ENCODE measurements at places on chromosomes 16 and 17.

DNA sequence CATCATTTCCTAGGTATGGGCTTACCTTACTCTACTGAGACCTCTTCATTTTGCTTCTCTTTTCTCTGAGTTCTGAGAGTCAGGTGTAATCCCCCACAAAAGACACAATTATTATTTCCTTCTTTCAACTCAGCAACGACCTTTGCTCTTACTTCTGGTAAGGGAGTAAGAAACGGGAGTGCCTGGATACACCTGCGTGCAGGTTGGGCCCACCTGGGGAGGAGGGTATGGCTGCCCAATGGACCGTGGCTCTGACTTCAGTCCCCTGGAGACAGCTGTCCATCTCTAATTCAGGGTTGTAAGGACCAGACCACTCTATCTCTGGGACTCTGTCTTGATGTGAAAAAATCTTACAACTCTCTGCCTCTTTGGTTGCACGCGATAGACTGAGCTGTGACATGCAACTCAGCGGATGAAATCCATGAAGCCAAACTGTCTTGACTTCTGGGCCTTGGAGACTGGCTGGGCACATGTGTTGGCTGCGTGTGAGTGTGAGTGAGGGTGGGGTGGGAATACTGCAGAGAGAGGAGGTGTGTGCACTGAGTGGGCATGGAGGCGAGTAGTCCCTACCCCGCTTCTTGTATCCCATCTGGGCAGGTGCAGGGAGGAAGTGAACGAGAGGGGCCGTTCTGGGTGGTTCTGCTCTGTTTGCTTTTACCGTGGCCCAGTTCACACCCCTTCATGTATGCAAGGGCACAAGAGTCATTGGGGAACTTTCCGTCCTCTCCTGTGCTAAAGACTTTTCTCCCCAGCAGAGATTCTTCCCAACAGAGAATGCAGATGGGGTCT, 1.2 kb downstream of the TMEM238L start:
- DNase-seq, result no peak

- peak; percentile 36 for DNase-seq
Observed at GRCh38 chr17:4074831-4075495, 67.9 kb downstream of the ZZEF1 start.

DNA sequence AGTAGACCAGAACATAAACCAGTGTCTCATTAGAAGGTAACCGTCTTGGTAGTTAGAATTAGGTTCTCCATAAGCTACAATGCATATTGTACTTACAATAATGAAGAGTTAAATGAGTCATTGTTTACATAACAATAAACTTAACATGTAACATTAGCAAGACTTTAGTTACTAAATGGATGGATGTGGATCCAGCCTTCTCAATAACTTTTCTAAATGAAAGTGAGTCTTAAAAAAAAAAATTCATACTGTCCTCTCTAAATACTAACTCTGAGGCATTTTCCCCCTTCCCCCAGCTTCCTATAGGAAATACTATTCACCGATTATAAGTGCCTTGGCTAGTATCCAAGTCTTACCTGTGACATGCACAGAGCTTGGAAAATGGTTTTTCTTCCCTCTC, 155.3 kb downstream of the CYB561 start:
- DNase-seq, result no peak

DNA sequence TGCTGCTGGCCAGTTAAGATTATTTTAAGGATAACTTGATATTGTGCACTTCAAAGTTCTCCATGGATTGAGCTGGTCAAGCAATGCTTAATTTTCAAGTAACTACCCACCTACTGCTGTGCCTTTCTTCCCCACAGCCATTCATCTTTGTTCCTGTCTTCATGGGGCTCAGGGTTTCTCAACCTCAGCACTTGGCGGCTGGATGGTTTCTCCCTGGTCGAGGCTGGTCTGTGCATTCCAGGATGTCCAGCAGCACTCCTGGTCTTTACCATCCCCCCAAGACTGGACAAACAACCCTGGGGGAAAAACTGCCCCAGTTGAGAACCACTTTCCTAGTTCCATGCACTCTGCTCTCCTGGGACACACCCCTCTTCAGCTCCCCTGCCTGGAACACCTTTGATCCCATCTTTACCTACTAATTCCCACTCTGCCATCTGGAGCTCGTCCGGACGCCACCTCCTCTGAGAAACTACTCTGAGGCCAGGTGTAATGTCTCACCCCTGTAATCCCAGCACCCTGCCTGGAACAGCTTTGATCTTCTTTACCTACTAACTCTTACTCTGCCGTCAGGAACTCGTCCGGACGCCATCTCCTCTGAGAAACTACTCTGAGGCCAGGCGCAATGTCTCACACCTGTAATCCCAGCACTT, 81.5 kb downstream of the NXN start:
- no peak for DNase-seq

GRCh38 chr16:64469351-64469750, 652.5 kb downstream of the CDH11 start:
- DNase-seq, result no peak

DNA sequence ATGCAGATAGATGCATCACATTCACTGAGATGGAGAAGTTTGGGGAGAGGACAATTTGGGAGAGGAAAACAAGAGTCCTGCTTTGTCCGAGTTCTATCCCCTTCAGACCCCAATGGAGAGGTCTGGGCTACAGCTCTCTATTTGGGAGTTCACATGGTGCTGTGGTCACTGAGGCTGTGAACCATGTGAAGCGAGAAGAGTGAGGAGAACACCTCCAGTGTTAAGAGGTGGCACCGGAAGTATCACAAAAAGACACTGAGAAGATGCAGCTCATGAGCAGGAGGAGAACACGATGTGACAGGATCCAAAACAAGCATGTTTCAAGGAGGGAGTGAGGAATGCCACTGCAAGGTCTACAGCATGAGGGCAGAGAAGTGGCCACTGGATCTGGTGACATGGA, 39.7 kb downstream of the PIK3R5 start:
- DNase-seq, result no peak

DNA sequence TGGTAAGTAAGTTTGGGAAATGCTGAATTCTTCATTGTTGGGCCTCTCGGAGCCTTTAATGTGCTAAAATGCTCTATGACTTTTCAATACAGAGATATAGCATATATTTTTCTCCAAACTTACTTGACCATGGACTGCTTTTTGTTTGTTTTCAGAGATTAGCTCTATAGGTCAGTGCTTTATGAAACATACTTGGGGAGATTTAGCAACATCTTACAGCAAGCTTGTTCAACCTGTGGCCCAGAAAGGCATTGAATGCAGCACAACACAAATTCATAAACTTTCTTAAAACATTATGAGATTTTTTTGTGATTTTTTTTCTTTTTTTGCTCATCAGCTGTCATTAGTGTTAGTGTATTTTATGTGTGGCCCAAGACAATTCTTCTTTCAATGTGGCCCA, 1.0 kb upstream of the KRTAP3-1 start:
- DNase-seq, result no peak

GRCh38 chr17:37714897-37715296, 30.0 kb downstream of the HNF1B start:
- no peak for DNase-seq

- DNase-seq, result no peak
Observed at GRCh38 chr17:76701471-76701967, 9.2 kb downstream of the MXRA7 start.

- DNase-seq, result no peak
Observed at GRCh38 chr17:69573396-69573795, 158.9 kb downstream of the MAP2K6 start.

GRCh38 chr17:64158831-64159590, 29.1 kb upstream of the ERN1 start:
- DNase-seq, result no peak

GRCh38 chr17:29042679-29043538, at the start of gene PIPOX:
Gene PIPOX (plus strand): TSS chr17:29043141. CDS start chr17:29043226, 85 bp downstream.
- peak; percentile 67 for DNase-seq

GRCh38 chr16:50666658-50667496, 14.2 kb downstream of the SNX20 start:
- no peak for DNase-seq

DNA sequence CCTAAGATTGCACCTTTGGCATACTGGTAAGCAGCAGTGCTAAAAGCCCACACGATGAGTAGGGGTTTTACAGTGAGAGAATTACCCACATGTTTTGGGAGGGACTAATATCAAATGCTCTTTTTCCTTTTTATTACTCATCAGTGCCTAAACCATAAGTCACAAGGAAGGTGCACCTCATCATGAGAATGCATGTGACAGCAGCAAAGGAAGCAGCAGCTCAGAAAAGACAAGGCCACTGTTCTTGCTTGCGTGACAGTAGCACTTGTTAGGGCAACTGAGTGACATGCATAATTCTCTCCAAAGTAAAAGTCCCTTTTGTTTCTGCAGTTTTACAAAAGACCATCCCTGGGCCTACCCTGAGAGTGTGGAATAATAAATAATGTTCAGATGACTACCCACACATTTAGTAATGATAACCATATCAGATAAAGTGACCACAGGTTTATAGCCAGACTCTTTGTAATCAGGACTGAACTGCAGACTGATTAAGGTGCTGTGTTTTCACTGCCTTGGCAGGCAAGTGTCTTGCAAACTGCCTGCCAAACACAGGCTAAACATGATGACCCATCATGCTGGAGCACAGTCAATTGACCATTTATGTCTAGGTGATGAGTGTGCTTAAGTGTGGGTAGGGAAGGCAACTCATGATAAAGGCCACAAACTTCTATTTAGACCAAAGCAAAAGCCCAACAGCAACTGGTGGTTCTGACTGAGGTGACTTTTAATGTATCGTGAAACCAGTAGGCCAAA, 1751.4 kb downstream of the TP53TG3F start:
- no peak for DNase-seq

DNA sequence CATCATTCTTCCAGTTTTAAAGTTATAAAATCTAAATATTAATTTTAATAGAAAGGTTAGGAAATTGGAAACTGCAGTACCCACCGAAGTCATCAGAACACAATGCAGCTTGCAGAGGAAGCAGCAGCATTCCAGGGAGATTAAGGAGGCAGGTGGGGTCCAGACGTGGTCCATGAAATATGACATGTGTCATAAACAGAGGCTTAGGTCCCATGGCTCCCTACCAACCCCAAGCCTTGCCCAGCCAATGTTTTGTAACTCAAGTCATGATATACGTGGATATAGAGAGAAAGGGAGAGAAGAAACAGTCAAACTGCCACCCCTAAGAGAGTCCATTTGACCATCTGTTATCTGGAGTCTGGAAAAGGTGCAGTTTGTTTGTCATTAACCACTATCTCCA, 670.0 kb downstream of the TOX3 start:
- DNase-seq, result no peak

GRCh38 chr16:10938796-10939648, 3.2 kb downstream of the DEXI start:
- DNase-seq, result no peak

GRCh38 chr16:83258366-83258928, 549.3 kb upstream of the HSBP1 start:
- no peak for DNase-seq

DNA sequence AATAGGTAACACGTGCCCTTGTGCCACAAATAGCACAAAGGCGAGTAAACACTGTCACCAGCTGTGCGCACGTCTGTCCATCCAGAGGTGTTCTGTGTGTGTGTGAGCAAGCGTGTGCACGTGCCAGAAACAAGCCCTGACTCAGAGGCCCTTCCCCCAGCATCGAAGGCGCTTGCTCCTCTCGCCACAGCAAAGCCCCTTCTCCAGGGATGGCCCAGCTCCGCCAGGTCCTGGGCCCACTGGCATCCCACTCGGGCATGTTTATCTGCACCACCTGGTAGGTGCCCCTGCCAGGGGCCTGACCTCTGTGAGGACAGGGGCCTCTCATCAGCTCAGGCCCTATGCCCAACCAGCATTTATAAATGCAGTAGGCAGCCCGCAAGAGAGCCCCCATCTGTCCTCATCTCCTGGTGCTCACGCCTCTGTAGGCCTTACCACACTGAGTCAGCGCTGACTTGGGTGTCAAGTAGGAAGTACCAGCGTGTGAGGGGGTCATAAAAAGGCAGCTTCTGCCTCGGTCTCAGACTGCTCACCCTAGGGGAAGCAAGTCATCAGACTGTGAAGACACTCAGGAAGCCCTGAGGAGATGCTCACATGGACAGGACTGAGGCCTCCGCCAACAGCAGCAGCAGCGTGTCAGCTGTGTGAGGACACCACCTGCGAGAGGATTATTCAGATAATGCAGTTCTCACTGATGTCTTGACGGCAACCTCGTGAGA, 10.8 kb downstream of the TMEM235 start:
- peak; percentile 52 for DNase-seq

DNA sequence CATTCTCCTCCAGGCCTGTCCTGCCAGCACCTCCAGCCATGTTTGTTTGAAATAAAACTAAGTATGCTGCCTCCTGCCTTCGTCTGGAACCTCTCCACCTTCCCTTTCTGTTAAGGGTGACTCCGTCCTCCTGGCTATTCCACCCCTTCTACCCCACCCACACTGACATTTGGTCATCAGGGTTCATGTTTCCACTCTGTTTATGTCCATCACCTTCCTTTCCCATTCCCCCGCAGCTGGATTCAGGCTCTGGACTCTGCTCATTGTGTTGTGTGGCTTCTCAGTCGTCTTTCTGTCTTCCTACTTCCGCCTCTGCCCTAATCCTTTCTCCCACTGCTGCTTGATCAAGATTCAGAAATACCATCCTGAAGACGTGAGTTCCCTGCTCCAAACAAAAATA, 28.6 kb downstream of the EPN2 start:
- no peak for DNase-seq

GRCh38 chr16:70468776-70469525, 14.6 kb downstream of the FCSK start:
- no peak for DNase-seq
